ENCODE measurements at places on chromosomes 12 and 14.

GRCh38 chr14:95835121-95835730 lies 41.4 kb upstream of the TUNAR start:
- DNase-seq: no peak

- DNase-seq: no peak
Measured at GRCh38 chr12:25424211-25424731, 128.8 kb downstream of the LMNTD1 start.

- no peak for DNase-seq
Measured at GRCh38 chr12:113683574-113683973, 211.9 kb upstream of the LHX5 start.

GRCh38 chr12:81337886-81338285 lies 260.0 kb downstream of the ACSS3 start:
- no peak for DNase-seq

GRCh38 chr14:99718031-99718810 lies 34.1 kb downstream of the CYP46A1 start:
- DNase-seq: no peak

DNA sequence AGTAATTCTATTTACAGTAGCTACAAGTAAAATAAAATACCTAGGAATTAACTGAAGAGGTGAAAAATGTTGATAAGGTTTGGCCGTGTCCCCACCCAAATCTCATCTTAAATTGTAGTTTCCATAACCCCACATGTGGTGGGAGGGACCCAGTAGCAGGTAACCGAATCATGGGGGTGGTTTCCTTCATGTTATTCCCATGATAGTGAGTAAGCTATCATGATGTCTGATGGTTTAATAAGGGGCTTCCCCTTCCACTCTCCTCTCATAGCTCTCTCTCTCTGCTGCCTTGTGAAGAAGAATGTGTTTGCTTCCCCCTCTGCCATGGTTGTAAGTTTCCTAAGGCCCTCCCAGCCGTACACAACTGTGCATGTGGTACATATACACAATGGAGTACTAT lies 1170.7 kb downstream of the BCL11B start:
- no peak for DNase-seq

DNA sequence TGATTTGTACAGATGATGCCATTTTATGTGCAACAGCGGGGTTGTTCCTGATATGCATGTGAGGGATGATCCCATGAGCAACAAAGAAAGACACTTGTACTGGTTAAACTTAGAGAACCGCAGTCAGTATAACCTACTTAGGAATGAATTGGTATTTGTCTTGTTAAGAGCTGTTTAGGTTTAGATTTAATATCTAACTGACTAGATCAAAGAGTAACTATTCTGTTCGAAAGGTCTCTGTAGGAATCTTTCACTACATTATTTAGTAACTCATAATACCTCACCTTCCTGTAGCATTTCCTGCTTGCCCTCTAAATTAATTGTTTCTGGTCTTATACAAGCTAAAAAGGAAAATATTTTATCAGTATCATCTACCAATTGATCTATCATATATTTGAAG lies 350.4 kb downstream of the TRHDE start:
- DNase-seq: no peak

GRCh38 chr14:68899033-68899603 lies 80.0 kb downstream of the ACTN1 start:
- DNase-seq: no peak

Data from non-pigmented ciliary epithelial cell (primary cell).